ENCODE measurements at places on chromosomes 2 and 18.

DNA sequence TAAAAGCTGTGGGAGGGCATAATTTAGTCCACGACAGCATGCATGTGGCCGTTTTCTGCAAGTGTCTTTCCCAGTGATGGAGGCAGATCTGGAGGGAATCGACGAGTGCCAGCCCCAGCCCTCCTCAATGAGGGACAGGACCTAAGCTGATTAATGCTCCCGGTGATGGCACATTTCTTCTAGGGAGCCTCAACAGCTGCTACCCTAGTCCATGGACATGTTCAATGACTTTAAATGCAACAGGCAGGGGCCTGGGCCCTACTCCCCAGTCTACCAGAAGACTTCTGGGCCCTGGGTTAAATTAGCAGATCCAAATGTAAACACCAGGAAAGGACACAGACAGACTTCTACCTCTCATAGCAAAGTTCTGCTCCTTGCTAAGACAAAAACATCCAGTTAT lies 155.1 kb downstream of the ACTR3 start:
- no peak for DNase-seq

DNA sequence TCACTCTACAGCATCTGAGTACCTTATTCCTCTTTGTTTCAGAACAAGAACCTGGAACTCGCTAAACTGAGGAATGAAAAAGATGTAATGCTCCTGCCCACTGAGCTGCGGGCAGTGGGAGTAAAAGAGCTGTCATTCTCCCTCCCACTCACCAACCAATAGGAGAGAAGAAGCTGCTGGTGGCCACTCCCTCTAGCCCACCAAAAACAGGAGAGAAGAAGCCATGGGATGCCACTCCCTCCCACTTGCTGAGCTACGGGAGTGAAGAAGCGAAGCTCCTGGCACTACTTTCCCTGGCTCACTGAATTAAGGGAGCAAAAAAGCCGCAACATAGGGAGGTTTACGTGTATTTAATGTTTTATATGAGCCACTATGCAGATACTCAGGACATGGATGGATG lies 53.7 kb downstream of the RIT2 start:
- DNase-seq: no peak

DNA sequence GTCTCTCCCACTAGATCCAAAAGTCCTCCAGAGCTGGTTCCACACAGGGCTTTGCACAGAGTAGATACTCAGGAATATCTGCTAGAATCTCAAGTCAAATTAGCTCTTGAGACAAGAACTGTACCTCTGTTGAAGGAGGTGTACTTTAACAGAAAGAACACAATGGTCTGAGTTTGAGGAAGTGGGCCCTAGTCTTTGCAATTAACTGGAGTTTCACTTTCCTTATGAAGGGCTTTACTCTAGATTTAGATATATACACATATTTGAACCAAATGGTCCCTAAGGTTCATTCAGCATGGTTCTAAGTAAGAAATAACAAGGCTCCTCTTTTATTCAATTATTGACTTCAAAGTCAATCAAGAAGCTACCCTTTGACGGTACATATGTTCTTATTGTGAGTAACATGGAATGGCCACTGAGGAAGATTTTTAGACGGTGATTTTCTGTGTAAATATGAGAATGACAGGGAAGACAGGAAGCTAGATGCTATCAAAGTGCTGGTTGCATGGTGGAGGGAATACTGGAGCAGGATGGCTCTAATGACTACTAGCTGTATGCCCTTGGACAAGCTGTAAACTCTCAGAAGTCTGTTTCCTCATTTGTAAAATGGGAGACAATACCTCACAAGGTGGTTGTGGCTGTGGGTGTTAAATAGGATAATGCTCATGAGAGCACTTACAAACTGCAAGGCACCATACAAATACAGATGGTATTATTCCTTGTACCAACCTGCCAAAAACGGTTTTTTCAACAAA lies 73.5 kb upstream of the SERTAD2 start:
- no peak for DNase-seq

DNA sequence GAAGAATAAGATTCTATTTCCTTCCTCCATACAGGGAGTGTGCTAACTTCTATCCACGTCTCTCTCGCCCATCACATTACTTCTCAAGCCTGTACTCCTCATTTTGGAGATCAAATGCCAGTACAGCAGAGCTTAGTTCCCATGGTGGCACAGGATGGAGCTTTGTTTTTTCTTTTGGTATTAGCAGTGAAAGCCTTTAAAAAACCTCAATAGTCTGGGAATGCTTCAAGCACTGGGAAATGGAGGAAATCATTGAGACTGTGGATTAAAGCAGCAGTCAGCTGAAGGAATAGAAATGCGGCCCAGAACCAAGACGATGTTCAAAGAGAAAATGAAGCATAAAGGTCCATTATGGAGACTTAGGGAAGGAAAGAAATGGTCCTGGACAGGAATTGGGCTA lies 102.3 kb downstream of the NRXN1 start:
- DNase-seq: no peak

DNA sequence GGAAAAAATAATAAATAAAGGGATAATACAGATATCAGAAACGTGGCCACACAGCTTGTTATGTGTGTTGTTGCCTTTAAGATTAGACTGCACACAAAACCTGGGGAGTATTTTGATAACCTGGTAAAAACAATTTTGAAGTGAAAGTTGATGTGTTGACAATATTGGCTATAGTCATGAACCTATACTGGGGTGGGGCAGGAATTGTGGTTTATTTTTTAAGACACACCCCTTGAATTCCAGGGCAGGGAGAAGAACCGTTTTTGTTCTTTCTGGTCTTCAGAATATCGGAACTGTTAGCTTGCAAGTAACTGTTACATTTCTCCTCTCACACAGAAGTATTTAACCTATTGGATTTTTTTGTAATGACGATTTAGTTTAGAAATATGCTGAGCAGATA lies 80.4 kb downstream of the LIMS1 start:
- no peak for DNase-seq

DNA sequence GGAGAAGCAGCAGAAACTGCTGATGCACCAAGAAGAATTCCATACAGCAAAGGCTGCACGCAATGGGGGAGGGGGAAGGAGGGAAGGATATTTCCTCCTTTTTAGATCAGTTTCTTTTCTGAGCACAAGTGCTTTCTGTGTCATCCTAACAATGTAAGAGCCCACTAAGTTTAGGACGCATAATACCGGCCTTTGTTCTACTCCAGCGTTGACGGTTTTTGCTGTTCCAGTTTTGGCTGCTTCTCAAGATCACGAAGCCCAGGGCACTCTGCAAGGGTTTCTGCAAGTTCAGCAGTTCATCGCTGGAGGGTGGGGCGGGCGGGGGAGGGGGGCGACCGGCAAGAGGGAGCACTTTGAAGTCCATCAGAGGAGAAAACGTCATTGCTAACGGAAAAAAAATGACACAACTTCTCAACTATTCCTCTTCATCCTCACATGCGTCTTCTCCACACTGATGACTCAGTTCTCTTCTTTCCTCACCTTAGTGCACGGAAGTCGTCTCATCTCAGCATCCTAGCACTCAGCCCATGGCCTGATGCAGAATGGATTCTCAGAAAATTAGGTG lies 8.7 kb downstream of the FAM178B start:
- no peak for DNase-seq

DNA sequence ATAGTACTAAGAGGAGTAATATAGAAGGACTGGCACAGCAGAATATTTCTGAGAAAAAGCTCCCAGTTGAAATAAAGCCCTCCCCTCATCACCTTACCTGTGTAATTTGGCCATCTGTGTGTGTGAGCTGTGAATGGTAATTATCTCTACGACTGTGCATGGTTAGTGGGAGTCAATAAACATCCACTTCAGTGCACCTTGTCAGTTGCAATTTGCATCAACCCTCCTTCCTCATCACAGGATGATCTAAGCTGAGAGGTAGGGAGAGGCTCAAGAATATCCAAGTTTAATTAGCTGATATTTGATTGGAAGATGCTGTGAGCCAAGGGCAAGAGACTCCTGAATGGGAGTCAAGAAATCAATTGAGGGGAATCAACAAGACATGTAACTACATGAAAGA lies 694.9 kb upstream of the KLHL29 start:
- DNase-seq: no peak

DNA sequence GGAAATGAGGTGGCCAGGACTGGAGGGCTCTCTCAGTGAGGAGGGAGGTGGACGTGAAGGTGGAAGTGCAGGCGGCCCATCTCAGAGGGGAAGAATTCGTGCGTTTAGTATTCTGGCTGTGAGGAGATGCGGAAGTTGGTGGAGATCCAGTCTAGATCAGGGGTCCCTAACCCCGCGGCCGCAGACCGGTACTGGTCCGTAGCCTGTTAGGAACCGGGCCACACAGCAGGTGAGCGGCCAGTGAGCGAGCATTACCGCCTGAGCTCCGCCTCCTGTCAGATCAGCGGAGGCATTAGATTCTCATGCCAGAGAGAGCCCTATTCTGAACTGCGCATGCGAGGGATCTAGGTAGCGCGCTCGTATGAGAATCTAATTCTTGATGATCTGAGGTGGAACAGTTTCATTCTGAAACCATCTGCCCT lies 1.6 kb upstream of the FHOD3 start:
- no peak for DNase-seq

GRCh38 chr18:23538870-23539269 lies 35.6 kb downstream of the RMC1 start:
- DNase-seq: no peak

- no peak for DNase-seq
Measured at GRCh38 chr2:130808482-130809268, 28.0 kb upstream of the ARHGEF4 start.

DNA sequence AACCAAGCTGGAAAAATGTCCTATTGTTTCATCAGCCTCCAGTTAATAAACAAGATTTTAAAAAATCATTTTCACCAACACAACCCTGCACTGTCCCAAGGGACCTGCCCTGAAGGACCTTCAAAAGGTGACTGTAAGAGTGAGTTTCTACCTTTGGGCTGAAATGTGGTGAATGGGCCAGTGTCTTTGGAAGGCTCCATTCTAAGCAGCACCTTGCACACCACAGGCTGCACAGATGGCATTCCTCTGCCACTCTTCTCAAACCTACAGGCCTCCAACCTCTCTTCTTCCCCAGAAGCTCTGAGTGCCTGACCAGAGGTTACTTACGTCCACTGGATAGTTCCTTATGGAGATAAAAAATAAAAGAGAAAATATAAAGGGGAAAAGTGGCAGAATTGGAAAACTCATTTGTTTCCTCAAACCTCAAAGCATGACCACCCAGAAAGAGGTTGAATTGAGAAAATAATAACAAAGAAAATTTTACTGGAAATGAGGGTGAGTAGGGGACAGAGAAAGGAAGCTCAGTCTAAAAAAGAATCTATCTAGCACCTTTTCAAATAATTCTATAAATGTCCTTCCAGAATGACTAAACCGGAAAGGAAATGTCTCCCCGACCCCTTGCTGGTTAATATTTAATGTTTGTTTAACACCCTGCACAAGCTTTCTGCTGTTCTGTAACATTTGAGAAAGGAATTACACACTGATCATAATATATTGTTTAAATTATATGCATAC lies 175.7 kb downstream of the METTL4 start:
- DNase-seq: no peak

DNA sequence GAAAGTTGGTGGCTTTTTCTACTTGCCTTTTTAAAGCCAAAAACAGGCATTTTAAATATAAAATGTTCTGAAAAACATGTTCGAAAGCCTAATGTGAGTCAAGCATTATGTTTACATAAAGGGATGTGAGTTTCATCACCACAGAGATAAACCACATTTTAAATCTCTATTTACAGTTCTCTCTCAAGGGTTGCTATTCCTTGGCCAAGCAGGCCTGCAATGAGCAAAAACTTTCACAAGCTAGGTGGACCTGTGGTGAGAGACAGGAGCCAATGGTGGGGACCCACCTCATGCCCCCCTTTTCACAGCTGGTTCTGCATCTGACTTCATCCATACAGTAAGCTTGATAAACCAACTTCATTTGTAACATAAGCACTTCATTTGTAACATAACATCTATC lies 65.1 kb downstream of the CUL3 start:
- no peak for DNase-seq

DNA sequence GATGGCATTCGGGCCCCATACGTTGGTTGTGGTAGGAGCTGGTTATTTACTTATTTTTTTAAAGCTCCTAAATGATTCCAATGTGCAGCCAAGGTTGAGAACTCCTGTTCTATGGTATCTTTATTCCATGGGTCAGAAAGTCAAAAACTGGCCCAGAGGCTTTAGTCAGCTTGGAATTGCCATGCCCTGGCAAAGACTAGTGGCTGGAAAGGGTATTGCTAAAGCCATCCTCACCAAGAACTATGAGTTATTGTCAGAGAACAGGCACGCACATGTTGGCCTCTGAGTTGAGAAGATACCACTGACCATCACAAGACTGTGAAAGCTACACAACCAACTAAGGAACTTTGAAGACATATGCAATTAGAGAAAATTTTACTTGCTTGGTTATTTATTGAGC lies 47.9 kb upstream of the ACMSD start:
- DNase-seq: no peak

GRCh38 chr2:202771336-202771735 lies 100.2 kb downstream of the ICA1L start:
- no peak for DNase-seq

DNA sequence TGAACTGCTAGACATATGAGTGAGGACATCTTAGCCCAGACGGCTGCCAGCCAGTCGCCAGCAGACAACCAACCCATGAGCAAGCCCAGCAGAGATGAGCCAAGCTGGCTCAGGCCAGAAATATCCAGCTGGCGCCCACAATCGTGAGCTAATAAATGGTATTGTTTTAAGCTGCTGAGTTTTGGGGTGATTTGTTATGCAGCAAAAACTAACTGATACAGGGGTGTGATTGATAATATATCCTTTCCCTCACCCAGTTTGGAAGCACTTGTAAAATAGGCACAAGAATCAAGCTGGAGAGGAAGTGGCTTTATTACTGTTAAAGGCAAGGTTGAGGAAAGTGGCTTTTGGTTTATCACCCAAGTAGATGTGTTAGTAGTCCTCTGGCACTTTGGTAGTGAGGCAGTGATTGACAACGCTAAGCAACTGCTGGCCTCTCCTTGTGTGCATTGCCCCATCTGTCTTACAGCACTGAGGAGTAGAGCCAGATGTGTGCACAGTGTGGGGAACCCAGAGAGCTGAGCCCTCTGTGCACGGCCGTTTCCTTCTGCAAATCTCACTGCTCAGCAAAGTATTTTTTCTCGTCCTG lies 110.1 kb downstream of the MYO1B start:
- DNase-seq: no peak
